ENCODE measurements at places on chromosomes 5 and 9.

- DNase-seq = no peak
Observed at GRCh38 chr9:36110434-36110833, 26.1 kb upstream of the GLIPR2 start.

DNA sequence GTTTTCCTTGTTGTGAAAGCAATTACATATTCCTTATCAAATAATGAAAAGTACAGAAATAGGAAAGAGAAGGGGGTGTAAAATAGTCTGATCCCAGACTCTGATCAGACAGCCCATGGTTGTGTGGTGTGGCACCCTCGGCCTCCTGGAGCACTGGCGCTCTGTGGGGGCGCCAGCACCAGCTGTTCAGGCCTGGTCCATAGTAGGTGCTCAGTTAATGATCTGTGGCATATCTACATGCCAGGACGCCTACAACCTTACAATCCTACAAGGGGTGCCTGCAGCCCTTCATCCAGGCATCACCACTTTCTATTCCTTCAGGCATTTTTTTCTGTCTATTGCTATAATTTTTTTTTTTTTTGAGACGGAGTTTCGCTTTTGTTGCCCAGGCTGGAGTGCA is 16.6 kb downstream of the MIGA2 start:
- DNase-seq = no peak

DNA sequence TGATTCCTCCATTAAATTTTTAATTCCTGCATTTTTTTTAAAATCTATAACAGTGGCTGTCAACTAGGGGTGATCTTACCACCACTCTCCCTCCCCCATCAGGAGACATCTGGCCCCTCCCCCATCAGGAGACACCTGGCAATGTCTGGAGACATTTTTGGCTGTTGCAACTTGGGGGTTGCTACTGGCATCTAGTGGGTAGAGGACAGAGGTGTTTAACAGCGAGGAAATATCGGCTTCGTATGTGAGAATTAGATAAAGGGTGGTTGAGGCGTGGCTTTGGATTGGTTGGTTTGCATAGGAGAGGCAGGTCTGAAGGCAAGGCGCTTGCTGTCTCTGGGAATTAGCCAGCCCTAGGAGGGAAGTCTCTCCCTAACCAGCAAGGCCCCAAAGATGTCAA is 10.5 kb downstream of the CDHR2 start:
- no peak for DNase-seq

GRCh38 chr5:123701511-123702200 is 189.7 kb downstream of the CSNK1G3 start:
- no peak for DNase-seq

DNA sequence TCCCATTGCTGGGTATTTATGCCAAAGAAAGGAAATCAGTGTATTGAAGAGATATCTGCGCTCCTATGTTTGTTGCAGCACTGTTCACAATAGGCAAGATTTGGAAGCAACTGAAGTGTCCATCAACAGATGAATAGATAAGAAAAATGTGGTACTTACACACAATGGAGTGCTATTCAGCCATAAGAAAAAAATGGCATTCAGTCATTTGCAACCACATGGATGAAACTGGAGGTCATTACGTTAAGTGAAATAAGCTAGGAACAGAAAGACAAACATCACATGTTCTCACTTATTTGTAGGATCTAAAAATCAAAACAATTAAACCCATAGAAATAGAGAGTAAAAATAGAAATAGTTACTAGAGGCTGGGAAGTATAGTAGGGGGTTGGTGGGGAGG is 1133.1 kb upstream of the ACO1 start:
- DNase-seq = no peak

- DNase-seq = no peak
Observed at GRCh38 chr5:68683632-68684036, 410.2 kb upstream of the SLC30A5 start.

- no peak for DNase-seq
Observed at GRCh38 chr9:131670247-131671132, 69.4 kb downstream of the RAPGEF1 start.

GRCh38 chr9:115340314-115340713 is 222.4 kb upstream of the TNC start:
- DNase-seq = no peak
